GM10248 (cell line): ENCODE measurements at places on chromosomes 1 and 21.

- no peak for DNase-seq
These were observed 37.4 kb downstream of the CLDN17 start for GRCh38 chr21:30129246-30129645.

- DNase-seq: no peak
These were observed 73.6 kb downstream of the SIPA1L2 start for GRCh38 chr1:232556351-232556750.

GRCh38 chr1:172423336-172423735, 2.9 kb downstream of the C1orf105 start:
- no peak for DNase-seq

GRCh38 chr1:99662539-99663080, 16.7 kb downstream of the PALMD start:
- DNase-seq: no peak

- DNase-seq: peak; percentile 45
These were observed 28.9 kb downstream of the ODR4 start for GRCh38 chr1:186404454-186405051.
